ENCODE measurements at places on chromosomes 13 and 19.
A peak's percentile ranks its signal among the peaks of the same experiment; 100 is the strongest.

- DNase-seq = no peak
These were observed 127.5 kb downstream of the KCTD12 start for GRCh38 chr13:76758738-76759137.

DNA sequence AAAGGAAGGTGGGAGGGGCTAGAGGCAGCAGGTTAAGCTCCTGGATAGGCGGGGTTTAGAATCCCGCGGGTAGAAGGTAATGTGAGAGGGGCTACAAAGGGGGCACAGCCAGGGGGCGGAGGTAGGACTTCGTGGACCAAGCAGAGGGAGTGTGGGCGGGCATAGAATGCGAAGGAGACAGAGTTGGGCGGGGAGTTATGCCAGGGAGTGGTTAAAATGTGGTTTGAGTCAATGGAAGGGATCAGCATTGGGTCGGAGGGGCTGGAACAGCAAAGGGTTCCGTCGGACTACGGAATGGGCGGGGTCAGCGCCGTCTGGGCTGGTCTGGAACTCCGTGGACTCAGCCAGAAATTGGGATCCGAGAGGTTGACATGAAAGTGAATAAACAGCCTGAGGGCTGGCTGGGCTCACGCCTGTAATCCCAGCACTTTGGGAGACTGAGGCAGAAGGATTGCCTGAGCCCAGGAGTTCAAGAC is 3.0 kb downstream of the LTBP4 start:
- DNase-seq = no peak

DNA sequence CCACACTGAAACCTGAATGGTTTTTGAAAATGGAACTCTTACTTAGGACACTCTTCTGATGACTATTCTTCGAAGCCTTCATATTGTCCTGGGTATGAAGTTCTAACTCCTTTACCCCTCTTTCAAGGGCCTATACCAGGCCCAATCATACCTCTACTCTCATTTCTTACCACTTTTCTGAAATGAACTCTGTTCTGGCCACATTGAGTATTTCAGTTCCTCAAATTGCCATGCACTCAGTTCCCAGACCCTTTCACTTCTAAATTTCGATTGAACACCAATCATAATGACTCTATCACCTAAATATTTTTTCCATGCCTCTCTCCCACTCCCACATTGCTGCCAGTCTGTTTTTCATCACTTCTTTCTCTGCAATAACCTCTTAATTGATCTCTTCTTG is 53.7 kb downstream of the LACC1 start:
- DNase-seq = no peak

GRCh38 chr19:8510589-8511115 is 3.3 kb downstream of the ZNF414 start:
- DNase-seq = no peak

DNA sequence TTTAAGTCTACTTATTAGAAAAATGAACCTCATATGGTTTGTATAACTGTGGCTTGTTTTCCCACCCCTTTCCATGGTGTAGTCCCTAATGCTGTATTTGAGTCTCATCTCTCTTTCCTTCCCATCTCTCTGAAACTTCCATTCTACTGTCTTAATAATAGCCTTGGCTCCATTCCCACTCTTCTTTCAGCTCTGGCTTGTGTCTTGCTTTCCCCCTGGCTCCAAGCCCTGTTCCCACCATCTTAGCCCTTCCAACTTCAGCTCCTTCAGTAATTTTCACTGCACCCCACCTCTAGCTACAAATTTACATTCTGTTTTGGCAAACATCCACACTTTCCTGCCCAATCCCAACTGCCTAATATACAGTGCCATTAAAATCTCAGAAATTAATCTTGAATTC is 137.5 kb downstream of the SLITRK6 start:
- no peak for DNase-seq

- DNase-seq = no peak
These were observed 57.6 kb upstream of the MEDAG start for GRCh38 chr13:30848332-30849027.

- no peak for DNase-seq
These were observed 23.8 kb upstream of the KLF12 start for GRCh38 chr13:74158028-74158427.

GRCh38 chr13:113161433-113161832 is 3.0 kb downstream of the PROZ start:
- no peak for DNase-seq

GRCh38 chr19:5153601-5154128 is 184.8 kb downstream of the KDM4B start:
- DNase-seq = no peak

DNA sequence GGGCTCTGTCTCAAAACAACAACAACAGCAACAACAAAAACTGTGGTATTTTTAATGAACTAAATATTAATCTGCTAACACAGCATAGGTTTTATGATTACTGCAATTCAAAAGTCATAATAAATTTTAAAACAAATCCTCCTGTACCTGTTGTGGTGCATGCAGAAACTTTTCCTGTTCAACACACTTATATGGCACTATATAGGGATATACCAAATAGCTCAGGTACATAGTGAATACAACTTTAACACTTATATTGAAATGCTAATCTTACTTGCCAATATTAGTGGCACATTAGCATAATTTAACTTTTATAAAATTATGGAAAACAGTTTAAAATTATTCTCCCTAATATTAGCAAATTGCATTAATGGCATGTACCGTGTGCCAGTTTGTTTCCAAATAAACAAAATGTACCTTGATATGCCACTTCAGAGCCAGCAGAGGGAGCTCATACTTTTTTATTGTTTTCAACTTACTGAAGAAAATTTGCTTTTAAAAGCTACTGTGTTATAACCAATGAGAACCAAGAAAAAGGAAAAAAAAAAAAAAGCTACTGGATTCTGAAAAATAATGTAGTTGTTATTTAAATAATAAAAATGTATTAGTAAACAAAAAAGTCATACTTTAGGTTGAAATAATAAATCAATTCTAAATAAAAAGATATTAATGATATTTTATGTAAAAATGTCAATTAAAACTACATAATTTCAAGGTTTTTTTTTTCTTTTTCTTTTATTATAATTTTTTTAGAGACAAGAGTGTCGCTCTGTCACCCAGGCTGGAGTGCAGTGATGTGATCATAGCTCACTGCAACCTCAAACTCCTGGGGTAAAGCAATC is 18.0 kb upstream of the RBM26 start:
- peak; percentile 65 for DNase-seq

DNA sequence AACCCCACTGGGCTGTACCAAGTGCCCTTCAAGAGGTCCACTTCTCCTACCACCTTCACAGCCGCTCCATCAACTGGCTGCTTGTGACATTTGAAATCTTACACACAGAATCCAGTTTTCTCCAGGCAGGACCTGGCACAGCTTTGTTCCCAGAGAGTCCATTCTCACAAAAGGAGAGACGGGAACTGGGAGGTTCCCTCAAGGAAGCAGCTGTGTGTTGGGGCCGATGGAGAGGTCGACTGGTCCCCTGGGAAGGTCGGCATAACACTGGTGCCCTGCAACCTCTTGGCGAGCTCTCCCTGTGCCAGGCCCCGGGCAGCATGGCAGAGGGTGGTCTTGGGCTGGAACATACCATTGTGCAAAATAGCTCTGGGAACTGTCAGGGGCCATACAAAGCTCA is 21.5 kb downstream of the ELL start:
- DNase-seq = no peak

DNA sequence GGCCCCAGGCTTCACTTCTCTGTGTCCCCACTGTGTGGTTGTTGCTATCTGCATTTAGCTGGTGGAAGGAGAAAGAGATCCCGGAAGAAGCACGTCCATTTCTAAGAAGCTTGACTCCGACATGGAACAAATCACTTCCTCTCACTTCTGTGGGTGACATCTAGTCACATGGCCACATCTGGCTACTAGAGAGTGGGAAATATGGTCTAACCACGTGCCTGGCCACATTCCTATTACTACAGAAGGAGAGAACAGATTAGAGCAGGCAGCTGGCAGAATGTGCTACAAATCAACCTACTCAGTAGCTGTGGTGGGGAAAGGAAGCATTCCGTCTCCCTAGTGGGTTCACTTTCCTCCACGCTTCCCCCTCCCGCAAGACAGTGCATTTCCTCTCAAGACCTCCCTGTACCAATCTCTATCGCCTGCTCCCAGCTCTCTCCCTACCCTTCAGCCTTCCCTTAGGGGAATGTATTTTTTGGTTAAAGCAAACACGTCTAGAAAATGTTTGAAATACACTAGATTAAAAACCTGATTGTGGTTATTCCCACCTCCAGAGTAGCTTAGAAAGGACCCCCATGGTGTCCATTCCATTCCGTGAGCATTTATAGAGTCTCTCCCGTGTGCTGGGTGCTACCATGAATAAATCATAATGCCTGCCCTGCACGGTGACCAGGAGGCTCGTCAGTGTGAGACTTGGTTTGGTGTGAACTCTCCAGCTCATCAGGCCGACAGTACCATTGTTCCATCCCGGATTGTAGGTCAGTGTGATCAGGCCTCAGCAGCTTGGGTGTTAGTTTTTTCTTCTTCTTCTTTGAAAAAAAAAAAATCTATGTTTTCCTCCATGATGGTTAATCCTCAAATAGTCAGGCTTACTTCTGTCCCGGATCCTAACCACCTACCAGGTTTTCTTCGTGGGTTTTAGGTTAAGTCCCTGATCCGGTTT is 8.0 kb upstream of the AMER2 start:
- DNase-seq = no peak

DNA sequence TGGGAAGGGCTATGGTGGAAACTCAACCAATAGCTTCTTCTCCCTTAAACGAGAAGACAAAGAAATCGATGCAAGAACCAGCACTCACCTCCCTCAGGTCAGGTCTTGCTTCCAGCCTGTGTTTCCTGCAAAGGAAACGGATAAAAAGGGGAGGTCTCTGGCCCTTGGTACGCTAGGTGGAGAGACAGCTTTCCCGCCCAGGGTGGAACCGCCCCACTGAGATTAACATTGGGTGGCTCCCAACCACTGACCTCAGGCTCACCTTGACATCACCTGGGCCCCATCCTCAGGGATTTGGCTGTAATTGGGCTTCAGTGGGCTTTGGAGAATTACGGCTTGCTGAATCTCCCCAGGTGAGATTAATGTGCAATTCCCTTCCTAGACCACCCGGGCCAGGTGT is at the start of gene NLRP7:
Gene NLRP7 (minus strand): TSS at position 150 of the 400 bp plus-strand sequence.
- no peak for DNase-seq

DNA sequence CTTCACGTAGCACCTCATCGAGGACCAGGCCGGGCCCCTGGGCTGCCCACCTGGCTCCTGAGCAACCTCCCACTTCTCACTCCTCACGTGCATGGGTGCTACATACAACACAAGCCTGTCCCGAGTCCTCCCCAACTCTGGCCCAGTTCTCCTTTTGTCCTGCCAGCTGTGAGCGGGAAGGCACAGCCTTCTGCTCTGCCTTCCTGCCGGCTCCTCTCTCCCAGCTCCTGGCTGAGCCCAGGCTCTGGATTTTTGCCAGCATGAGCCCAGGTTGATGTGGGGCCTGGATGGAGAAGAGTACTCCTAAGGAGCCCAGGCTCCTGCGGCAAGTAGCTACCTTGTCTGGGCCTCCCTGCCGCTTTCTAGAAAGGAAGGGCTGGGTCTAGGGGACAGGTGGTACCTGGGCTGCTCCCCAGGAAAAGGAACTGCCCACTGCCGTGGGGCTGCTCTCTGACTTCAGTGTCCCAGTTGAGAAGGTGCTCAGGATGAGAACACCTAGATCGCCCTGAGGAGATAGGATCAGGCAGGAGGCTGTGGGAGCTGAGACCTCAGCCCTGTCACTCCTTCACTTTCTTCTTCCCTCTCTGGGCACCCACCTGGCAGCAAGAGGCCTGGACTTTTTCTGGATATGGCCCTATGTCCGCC is 23.6 kb downstream of the LYL1 start:
- peak; percentile 82 for DNase-seq

- no peak for DNase-seq
These were observed 23.5 kb upstream of the LAIR1 start for GRCh38 chr19:54387991-54388801.

DNA sequence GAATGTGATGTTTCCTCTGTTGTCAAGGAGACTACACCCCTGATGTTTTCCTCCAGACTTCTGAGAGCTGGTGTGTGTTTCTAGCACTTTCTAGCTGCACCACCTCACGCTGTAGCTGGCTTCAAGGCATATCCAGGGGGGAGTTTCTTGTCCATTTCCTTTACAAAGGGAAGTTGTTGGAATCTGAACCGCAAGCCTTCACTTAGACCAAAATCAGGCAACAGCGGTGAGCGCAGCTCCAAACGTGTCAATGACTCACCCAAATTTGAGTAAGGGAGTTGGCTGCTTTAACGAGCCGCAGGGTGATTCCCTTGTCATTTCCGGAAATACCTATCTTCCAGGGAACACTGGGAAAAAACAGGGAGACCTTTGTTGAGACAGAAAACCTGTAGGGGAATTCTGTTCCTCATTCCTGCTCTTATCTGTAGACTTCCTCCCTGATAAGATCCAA is 2.5 kb downstream of the LDLR start:
- DNase-seq = peak; percentile 54

DNA sequence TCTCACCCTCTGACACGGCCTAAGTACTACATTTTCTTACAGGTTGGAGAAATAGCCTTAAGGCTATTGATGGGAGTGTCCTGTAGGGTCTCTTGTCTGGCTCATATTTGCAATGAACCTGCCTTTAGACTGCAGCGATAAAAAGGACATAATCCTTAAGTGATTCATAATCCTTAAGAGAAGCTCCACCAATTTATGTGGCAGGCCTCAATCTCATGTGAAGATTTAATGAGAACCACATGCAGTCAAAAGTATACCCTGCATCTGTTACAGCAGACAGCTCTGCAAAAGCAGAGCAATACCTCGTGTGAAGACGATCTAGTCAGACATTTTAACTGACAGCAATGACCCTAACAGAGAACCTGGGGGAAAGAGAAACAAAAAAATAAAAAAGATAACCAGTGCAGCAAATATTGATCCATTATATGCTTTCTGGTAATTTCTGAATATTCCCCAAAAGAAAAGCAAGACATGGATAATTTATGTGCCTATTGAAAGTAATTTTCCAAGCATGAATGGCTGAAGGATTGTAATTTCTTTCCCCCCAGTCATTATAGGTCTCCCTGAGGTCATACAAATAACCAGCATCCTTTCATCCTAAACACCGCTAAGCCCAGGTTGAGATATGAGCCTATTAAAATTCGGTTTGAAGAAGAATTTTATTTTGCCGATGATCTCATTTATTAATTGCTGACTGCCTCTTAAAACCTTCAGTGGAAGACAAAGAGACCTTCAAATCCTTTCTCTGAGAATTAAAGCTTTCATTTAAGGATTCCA is 321.8 kb upstream of the NBEA start:
- DNase-seq = no peak

Data from G401 (cell line).